ENCODE measurements at places on chromosomes 2 and 18. TPM values are rescaled to one million over a fixed set of nuclear protein-coding genes. Genes with fewer than 3 reads are reported as not detected.

Gene DSG4
- not detected for total RNA-seq

GRCh38 chr18:79798346-79798998 is 734 bp downstream of the KCNG2 start:
- DNase-seq = peak; percentile 73

Gene LINC00305
- total RNA-seq = not detected

DNA sequence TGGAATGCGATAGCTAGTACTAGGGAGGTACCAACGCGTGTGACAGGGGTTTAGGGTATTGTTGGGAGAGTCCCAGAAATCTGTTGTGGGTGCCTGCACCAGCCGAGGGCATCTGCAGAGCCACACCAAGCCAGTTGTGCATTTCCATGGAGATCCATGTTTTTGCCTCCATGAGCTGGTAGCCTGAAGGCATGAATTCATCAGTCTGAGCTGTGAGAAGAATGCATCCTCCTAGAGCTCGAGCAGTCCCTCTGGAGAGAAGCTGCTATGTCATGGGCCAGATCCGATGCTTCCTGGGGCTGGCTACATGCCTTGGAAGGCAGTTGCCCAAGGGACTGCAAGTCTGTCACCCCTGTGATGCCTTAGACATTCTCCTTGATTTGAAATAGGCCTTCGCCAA is 57.9 kb downstream of the LIPG start:
- DNase-seq = no peak

Gene LHCGR
- total RNA-seq = 0.73 TPM
